ENCODE measurements at places on chromosomes 13 and 19.

DNA sequence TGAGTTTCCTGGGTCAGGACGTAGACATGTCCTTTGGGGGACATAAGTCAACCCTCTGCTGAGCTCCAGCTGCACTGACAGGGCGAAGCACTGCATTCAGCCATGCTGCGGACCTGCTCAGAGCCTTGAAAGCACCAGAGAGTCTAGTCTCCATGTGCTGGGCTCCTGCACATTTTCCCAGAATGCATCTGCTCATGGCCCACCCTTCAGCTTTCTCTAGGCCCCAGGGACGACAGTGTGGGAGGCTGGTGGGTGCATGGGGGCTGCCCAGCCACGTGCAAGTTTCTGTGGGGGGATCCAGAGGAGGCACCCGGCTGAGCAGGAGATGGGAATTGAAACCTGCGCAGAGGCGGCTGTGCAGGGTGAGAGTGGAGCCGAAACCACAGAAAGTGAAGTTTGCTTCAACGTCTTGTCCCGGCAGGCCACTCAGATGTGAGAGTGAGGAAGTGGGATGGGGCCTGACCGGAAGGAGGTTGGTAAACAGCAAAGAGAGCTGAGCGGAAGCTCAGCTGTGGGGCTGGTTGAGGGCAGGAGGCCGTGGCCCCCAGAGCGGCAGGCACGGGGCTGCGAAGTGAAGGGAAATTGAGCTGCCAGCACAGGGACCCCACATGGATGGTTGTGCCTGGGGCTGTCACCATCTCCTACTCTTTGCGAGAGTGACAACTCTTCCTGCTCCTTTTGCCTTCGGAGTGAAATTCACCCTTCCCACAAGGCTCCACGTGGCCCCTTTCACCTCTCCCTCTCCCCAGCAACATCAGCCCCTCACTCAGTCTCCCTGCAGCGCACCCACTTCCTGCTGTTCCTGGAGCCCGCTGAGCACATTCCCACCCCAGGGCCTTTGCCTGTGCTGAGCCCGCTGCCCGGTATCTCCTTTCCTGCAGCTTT is 11.8 kb downstream of the PGLS start:
- DNase-seq, result no peak

DNA sequence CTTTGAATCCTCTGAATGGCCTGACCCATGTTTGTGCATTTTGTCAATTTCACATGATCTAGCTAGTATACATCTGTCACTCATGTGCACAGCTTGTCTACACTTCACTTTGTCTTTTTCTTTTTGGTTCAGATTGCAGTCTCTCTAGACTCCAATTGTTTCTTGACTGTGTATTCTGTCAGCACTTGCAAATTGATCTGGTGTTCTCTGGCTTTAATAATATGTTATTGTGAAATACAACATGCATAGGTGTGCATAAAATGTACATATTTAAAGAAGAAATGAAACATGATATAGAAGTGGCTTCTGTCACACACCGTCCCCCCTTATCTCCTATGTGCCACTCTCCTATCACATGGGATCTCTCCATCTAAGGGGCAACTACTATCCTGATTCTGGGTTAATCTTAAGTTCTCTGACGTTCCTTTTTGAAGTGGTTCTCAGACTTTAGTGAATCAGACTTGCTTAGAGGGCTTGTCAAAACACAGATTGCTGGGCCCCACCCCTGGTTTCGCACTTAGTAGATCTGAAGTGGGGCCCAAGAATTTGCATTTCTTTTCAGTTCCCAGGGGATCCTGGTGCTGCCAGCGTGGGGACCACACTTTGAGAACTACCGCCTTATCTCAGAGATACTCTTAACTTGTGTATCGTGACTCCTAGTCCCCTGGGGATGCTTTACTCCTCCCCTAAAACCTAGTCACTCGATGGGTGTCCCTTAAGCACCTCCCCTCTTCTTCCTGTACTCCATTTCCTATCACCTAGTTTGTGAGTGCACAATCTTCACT is 5.8 kb downstream of the KRTDAP start:
- DNase-seq, result no peak

DNA sequence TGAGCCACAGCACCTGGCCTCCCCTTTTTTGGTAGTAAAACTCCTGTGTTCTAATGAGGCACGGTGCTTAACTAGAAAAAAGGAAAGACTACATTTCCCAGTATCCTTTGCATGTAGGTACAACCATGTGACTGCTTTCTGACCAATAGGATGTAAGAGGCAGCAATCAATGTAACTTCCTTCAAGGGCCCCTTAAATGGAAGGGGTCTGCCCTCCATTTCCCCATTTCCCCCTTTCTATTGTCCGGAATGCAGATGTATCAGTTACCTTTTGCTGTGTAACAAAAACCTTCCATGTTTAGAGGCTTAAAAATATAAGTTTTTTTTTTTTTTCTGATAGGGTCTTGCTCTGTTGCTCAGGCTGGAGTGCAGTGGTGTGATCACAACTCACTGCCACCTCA is 2.2 kb downstream of the GPR32 start:
- no peak for DNase-seq

DNA sequence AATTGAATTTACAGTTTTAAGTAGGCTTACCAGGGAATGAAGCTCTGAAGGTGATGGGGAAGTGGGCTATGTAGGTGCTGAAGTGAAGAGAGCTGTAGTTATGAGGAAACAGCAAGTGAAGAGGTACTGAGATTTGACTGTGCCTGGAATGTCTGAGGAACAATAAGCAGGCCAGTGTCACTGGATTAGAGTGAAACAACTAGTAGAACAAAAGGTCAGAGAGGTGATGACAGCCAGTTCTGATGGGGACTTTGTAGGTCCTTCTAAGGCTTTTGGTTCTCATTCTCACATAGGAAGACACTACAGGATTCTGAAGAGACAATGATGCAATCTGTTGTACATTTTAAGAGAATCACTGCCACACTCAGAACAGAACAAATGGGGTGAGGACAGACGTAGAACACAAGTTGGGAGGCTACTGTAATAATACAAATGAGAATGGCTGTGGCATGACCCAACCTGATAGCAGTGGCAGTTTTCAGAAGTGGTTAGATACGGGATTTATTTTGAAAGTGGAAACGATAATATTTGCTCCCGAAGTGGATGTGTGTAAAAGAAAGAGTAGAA is 130.8 kb downstream of the MYCBP2 start:
- no peak for DNase-seq

GRCh38 chr13:37652596-37652995 is 54.0 kb upstream of the POSTN start:
- DNase-seq, result no peak

DNA sequence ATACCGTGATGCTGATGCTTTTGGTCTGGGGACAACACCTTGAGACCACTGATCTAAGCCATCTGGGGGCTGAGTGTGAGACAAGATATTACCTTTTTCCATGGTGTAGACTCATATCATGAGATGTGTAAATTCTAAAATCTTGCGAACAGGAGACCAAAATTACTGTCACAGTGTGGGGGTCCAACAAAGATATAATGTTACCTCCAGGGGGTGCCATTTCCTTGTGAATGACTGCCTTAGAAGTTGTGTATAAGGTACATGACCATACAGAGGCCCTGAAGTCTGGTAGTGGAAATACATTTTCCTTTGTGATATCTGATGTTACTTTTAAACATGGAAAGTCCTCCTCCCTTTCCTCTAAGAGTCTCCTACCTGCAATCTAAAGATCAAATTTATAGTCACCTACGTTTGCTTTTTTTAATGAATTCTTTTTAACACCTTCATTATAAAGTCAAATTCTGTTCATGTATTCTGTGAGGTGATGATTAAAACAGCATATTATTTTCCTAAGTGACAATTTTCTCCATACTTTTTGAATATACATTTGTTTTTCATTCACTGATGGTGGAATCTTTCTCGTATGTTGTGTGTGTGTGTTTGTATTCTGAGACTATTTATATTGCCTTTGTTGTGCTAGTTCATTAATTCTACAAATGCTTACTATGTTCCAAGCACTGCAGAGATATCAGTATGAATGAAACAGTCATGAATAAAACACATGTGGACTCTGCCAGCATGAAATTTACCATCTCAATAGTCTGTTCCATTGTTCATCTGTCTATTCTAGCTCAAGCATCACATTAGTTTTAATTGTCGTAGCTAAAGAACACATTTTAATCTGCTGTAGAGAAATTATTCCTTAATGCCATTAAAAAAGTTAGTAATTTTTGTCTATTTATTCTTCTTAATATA is 113.7 kb downstream of the RFC3 start:
- peak; percentile 61 for DNase-seq

DNA sequence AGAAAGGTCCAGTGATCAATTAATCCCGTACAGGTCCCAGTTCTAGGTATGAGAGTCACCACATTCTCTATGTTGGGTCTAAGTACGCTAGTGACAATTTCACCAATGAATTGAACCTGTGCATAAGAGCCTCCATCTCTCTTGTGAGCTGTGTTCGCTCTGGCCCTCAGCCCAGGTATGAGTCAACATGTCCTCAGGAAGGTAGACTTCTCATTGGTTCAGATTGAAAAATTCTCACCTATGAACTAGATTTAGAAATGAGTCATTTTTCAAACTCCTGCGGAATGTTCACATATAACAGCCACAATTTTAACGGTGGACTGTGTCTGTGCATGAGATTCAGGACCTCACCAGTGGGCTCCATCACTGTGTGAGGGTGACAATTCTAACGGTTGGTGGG is 12.7 kb upstream of the ZNF43 start:
- no peak for DNase-seq

- no peak for DNase-seq
Measured at GRCh38 chr13:85693889-85694511, 105.2 kb downstream of the SLITRK6 start.

DNA sequence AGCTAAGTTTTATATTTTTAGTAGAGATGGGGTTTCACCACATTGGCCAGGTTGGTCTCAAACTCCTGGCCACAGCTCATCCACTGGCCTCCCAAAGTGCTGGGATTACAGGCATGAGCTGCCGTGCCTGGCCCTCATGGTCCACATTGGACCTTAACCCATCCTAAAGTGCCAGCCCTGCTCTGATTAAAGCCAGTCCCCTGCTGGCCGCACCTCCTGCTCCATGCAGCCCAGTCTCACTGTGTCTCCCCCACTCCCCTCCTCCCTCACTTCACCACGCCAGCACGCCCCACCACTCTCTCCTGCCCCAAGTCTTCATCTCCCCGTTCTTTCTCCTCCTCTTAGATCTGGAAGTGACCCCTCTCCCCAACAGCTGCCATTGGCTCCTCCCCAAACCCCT is 16.7 kb upstream of the SDHAF1 start:
- no peak for DNase-seq

DNA sequence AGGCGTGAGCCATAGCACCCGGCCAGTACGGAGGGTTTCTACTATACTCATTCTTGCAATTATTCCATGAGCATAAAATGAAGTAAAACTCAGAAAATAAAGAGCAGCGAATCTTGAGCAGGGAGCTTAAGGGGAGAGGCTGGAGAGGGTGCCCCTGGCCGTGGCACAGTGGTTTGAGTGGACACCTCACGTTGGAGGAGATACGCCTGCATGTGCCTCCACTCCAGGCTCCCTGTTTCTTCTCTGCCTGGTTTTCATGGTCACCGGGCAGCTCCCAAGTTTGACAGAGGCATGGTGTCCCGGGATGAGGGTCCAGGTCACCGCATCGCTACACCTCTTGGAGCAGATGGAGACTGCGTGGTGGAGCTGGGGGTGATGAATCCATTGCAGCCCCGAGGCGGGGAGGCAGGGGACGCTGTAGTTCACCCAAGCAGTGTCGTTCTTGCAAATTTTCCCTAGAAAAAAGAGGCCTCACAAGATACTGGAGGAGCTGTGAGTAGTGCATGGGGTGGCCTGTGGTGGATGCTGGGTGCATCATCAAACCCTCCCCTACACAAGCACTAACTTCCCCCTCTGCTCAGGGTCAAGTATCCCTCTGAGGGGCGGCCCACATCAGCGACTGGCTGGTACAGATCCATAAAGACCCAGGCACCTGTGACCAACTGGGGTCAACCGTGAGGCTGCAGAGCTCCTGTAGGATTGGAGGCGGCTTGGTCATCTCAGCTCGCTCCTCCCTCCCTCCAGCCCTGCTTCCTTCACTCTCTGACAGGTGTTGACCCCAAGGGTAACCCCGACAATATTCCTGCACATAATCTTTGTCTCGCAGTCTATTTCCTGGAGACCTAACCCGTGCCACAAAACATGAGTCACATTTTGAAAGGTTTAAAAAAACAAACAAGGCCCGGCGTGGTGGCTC is 3.6 kb upstream of the MIER2 start:
- DNase-seq, result no peak

DNA sequence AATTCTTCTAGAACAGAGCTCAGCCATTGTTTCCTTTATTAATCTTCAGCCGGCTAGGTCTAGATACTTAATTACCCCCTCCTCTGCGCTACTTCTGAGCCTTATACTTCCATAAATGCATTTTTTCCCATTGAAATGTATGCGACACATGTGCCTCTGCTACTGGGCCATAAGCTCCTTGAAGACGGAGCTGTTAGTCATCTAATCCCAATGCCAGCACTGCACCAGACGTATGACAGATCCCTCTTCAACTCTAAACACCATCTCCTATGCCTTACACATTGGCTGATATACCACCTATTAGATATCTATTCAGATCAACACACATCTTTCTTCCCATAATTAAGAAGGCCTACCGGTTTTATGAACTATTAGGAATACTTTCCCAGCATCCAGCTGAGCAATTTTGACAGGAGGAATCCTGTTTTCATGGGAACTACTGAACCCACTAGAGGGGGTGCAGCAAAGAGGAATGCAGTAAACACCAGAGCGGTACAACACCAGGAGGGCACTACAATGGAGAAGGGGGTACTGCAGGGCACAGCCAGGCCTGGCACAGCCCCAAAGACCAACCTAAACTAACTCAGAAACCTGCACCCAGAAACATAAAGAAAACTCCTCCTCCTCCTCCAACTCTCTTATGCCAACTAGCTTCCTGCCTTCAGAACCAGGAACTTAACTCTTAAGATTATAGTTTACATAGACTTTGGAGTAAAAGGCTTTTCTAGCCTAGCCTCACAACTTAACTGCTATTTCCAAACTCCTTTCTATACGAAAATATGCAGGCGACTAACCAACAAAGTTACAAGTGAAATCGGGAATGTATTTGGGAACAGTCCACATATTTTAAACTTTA is 18.7 kb downstream of the STK24 start:
- no peak for DNase-seq

DNA sequence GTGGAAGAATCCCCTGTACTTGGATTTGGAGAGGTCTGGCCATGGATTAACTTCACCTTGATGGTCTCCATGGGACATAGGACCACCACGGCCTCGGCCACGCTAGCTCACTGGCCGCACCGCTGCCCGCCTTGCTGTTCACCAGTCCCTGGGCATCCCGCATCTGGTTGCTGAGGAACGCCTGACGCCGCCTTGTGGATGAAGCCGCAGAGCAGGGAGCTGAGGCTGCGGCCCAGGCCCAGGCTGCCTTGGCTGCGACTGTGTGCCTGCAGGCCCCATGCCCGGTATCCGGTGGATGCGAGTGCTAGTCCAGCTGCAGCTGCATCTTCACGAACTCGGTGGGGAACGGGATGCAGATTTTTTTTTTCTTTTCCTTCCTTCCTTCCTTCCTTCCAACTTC is 1407.1 kb downstream of the UQCRFS1 start:
- DNase-seq, result no peak

GRCh38 chr13:107119989-107120881 is 552.3 kb upstream of the ARGLU1 start:
- no peak for DNase-seq

- no peak for DNase-seq
Measured at GRCh38 chr13:79003989-79004898, 345.3 kb upstream of the OBI1 start.

GRCh38 chr19:9345005-9345404 is 17.8 kb upstream of the ZNF177 start:
- no peak for DNase-seq

All from T47D (cell line).